ENCODE measurements at places on chromosomes 12 and 14. TPM values are rescaled to one million over a fixed set of nuclear protein-coding genes. Genes with fewer than 3 reads are reported as not detected.

RAD52 gene
- total RNA-seq: 6.5 TPM

TAS2R30 gene
- total RNA-seq: 0.67 TPM

ERC1 gene
- total RNA-seq: 46.6 TPM

GALNT9 gene
- total RNA-seq: not detected

GNS gene
- total RNA-seq: 97.9 TPM

- DNase-seq: no peak
These were observed 4.2 kb downstream of the PRICKLE1 start for GRCh38 chr12:42585154-42585840.

DNA sequence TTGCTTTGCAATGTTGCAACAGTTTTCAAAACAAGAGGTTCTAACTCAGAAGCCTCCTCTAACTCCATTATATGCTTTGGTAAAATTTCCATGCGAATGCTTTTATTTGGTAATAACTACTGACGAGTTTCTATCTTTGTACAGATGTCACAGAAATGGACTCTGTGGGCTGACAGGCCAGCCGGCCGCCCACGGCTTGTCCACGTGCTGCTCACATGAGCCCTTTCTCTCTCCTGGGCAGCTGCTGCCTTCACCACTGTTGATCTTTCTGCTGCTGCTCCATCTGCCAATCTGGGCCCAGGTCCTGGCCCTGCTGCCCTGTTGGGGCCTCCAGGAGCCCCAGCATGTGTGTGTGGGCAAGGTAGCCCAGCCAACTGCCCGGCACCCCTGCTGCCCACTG, 168.2 kb upstream of the TMEM132C start:
- no peak for DNase-seq

DNA sequence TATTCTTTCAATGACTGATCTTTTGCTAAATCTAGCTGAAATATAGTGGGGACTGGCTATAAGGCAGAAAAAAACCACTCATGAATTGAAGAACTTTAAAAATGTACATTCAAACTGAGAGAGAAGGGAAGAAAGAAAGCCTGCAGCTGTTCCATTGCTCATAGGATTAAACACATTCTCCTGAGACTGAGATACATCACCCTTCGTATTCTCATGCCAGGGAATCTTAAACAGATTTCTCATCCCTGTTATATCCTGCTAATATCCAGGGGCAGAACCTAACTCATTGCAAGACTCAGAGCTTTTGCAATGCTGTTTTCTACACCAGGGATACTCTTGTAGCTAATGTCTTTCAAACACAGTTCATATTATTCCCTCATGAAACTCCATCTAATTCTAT, 67.2 kb upstream of the ACSS3 start:
- no peak for DNase-seq

- DNase-seq: no peak
These were observed 17.9 kb upstream of the DCAF5 start for GRCh38 chr14:69170839-69171238.

- no peak for DNase-seq
These were observed 34.8 kb downstream of the AMN start for GRCh38 chr14:102957222-102957621.

DNA sequence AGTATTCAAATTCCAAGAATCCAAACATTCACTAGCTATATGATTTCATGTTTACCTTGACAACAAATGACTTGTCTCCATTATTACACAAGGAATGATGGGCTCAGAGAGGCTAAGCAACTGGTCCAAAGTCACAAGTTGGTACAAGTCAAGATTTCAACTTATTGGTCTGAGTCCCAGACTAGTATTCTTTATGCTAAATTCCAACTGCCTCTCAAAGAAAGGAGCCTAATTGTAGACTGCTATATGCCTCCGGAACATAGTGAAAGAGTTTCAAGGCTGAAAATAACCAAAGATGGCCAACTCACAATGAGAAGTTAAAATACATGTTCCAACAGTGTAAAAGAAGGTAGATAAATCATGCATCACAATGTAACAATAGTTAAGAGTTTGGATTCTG, 7.5 kb downstream of the BTG1 start:
- no peak for DNase-seq
